ENCODE measurements at places on chromosomes 5 and 9.

DNA sequence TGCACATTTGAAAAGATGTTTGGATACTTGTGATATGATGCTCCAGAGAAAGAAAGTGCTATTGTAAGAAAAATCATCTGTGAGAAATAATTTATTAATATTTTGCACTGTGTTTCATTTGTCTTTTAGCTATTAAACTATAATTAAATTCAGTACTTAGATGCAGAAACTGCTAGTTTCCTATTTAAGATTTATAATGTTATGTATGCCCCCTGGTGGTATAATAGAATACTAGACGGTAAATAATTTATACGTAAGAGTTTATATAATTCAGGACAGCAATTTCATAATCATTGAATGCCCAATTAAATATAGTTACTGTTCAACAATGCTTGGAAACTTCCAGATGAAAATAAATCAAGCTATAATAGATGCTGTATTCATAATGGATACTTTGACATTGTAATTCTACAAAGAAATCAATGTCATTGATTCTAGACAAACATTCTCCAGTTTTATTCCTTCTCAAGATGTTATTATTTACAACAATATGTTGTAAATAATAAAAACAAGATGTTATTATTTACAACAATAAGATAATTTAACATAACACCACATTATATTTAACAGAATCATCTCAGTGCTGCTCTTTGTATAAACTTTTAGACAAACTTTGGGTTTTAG lies 101.0 kb downstream of the TMEM232 start:
- DNase-seq: peak; percentile 5

DNA sequence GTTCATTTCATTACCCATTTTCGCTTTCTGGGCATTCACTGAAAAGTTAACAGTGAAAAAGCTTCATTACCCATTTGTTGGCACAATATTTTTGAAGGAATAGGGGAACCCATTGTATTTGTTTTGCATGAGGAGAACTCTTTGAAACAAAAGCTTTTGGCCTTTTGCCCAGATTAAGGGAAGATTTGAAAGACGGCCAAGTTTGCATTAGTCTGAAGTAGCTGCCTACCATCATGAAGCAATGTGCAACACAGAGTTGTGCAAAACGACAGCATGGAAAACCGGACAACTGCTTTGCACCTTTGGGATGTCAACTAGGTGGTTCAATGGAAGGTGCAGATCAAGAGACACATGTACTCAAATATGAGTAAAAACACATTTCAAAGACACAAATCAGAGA lies 84.9 kb downstream of the TRPM3 start:
- no peak for DNase-seq

DNA sequence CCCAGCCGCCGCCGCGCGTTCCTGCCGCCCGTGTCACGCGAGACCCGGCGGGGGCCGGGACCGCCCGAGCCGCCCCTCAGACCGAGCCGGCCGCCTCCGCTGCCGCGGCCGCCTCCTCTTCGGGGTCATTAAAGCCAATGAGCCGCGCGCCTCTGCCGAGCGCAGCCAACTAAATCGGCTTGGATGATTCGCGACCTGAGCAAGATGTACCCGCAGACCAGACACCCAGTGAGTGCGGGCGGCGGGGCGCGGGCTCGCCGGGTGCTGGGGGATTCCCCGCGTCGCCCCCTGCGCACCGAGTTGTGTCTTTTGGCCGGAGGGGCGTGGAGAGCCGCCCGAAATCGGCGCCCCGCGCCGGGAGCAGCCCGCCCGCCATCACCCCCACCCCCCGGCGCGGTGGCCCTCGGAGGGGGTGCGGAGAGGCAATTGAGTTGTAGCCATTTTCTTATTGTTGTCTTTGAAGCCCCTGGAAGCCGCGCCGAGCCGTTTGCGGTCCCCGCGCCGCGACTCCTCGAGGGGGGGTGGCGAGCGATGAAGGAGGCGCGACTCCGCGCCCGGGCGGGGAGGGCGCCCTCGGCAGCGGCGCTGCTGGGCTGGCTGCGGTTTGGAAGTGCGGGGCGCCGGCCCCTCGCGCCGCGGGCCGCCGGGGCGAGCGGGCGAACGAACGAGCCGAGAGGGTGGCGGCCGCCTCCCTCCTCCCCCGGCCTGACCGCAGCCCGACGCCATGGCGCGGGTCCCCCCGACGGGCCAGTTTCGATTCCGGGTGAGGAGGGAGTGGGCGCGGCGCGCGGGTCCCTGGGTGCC lies 1.0 kb downstream of the TLE4 start:
- DNase-seq: no peak

- no peak for DNase-seq
Observed at GRCh38 chr5:125575171-125575890, 828.9 kb upstream of the ZNF608 start.

- DNase-seq: no peak
Observed at GRCh38 chr9:3125602-3126405, 281.9 kb upstream of the PUM3 start.

DNA sequence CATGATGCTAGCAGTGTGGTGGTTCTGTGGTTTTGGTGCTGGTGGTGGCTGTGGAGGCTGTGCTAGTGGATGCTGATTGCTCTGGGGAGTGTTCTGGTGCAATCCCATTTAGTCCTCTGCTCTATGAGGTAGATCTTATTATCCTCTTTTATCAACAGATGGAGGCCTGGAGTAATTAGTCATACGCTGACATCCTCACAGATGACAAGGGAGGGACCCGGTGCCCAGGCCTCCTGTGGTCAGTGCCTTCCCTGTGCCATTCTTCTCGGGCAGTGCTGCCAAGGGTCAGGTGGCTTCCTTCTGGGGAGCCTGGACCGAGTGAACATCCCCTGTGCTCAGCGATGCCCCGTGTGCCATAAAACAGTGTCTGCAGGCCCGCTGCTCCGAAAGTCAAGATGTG lies 74.5 kb downstream of the COL5A1 start:
- no peak for DNase-seq

DNA sequence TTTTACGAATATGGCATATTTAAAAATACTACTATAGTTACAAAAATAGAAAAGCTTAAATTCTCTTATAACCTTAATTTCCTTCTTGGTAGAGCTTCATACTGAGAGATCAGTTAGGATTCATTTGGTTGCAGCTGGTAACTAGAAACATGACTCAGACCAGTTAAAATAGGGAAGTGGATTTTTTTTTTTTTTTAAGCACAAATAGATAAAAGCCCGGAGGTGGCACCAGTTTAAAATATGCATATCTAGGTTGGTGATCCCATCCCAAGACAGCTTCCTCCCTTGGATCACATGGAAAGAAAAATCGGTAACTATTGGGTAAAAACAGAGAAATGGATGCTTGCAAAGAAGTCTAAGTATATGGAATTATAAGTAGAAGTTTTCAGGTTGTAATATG lies 1634.3 kb downstream of the MAT2B start:
- DNase-seq: no peak

GRCh38 chr9:23559522-23559921 lies 266.5 kb downstream of the ELAVL2 start:
- no peak for DNase-seq

- no peak for DNase-seq
Observed at GRCh38 chr9:100474924-100475276, 2.0 kb downstream of the TMEFF1 start.

- no peak for DNase-seq
Observed at GRCh38 chr9:68668127-68668526, 36.9 kb upstream of the PIP5K1B start.

GRCh38 chr9:93148721-93149120 lies 14.7 kb upstream of the NINJ1 start:
- no peak for DNase-seq

- no peak for DNase-seq
Observed at GRCh38 chr9:9214066-9214465, 1398.7 kb downstream of the PTPRD start.

DNA sequence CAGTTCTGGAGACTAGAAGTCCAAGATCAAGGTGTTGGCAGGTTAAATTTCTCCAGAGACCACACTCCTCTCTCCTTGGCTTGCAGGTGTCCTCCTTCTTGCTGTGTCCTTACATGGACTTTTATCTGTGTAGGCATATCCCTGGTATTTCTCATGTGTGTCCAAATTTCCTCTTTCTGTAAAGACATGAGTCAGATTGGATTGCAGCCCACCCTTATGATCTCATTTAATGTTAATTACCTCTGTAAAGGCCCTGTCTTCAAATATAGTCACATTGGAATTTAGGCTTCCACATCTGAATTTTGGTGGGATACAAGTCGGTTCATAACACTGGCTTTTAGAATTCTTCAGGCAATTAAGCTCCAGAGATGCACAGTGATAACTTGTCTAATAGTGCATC lies 322.2 kb upstream of the GRIA1 start:
- DNase-seq: no peak

- DNase-seq: no peak
Observed at GRCh38 chr5:14086261-14086660, 56.9 kb upstream of the TRIO start.

DNA sequence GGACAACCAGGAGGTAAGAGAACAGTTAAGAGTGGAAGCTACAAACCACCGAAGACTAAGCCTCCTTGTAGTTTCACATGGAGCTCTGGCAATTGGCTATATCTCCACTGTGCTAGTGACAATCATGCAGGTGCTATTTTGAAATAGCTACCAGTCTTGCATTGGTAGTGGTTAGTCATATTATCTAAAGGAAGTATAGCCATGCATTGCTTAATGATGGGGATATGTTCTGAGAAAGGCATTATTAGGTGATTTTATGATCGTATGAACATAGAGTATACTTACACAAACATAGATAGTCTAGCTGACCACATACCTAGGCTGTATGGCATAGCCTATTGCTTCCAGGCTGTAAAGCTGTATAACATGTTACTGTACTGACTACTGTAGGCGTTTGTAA lies 28.4 kb downstream of the HSDL2 start:
- DNase-seq: no peak

GRCh38 chr9:135600296-135600817 lies 38.8 kb downstream of the PAEP start:
- DNase-seq: no peak

DNA sequence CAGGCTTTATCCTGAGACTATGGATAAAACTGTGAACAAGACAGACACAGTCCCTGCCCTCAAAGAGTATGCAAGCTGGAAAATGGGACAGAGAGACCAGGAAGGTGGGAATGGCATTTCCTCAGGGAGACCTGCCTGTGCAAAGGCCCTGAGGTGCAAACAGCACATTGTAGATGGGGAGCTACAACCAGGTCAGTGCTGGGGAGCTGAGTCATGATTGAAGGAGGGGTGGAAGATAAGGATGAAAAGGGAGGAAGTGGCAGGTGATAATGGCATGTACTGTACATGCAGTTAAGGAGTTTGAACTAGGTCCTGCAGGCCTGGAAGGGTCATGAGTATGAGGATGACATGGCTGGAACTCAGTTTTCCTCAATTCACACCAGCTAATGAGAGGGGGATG lies 75.5 kb upstream of the BOD1 start:
- DNase-seq: no peak

DNA sequence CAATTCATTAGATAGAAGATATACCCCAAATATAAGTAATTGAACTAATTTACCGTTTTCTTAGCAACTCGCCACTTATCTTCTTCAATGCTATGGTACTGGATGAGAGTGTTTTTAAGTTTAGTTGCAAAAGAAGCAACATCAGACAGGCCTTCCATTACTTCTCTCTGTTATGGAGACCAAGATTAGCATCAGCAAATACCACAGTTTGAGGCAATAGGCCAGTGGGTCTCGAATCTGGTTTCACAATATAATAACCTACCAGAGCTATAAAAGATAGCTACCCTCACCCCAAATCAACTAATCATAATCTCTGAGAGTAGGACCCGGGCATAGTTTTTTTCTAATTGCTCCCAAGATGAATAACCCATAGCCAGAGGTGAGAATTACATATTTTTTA lies 5.1 kb downstream of the STARD4 start:
- DNase-seq: no peak

DNA sequence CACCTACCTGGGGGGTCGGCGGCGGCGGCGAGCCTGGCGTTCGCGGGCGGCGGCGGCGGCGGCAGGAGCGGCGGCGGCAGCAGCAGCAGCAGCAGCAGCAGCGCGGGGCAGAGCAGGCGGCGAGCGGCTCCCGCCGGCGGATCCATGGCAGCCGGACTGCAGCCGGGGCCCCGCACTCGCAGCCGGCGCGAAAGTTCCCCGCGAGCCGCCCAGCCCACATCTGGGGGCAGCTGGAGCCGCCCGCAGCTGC lies 153 bp downstream of the ADAMTS2 start:
- DNase-seq: no peak

DNA sequence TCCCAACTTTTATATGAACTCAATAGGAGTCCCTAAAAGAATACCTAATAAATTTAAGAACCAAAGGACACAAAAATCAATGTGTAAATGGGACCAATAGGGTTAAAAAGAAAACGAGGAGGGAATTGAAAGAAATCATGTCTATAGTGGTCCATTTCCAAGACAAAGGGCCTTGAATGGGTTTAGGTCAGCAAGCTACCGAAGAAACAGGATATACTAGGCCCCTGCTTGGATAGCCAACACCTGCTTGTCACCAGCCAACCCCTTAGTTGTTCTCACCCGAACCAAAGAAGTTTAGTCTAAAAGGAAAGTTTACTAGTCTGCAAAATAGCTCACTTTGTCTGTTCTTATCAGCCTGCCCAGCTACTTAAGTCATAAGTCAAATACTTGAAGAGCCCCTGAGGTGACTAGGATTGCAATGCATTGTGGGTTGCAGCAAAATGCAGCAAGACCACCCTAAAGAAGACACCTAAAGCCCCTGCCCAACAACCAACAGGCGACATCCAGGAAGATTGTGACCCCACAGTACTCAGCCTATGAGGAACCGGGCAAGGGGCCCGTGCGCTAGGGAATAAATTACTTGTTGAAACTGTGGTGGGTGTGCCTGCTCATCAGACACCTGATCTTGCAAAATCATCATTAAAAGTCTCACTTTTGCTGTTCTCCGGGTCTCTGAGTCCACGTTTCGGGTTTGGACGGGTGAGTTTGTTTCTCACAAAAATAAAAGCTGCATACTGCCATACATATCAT lies 183.9 kb upstream of the PPP1R26 start:
- no peak for DNase-seq

DNA sequence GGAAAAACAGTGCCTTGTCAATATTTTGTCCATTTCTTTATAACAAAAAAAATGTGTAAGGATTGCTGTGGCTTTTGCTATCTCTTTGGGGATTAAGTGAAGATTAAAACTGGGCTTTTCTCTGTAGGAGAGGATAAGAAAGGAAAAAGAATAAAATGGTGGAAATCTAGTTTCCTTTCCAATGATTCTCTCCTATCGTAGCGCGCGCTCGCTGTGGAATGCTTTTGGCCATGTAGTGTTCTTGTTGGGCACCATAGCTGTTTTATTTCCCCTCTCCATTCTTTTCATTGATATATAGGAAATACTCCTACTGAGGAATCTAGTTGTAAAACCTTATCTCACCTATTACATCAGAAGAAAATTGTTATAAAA lies 1.5 kb downstream of the STXBP1 start:
- no peak for DNase-seq

DNA sequence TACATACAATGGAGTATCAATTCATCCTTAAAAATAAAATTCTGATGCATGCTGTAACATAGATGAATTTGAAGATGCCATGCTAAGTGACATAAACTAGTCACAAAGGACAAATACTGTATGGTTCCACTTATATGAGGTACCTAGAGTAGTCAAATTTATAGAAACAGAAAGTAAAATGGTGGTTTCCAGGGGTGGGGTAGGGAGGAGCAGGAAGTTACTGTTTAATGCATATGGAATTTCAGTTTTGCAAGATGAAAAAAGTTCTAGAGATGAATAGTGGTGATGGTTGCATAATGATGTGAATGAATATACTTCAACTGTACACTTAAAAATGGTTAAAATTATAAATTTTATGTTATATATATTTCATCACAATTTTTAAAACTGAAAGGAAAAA lies 57.3 kb upstream of the FNIP1 start:
- DNase-seq: no peak
